NCI-H1092 treated with DMSO at 0.1 percent for 48 hours (cell line): ENCODE measurements at places on chromosomes 12 and 14.

- DNase-seq = no peak
Observed at GRCh38 chr12:67193704-67194103, 75.5 kb upstream of the CAND1 start.

- DNase-seq = no peak
Observed at GRCh38 chr12:120690978-120691377, 4.0 kb downstream of the MLEC start.

- DNase-seq = no peak
Observed at GRCh38 chr12:11743423-11744409, 94.2 kb downstream of the ETV6 start.

DNA sequence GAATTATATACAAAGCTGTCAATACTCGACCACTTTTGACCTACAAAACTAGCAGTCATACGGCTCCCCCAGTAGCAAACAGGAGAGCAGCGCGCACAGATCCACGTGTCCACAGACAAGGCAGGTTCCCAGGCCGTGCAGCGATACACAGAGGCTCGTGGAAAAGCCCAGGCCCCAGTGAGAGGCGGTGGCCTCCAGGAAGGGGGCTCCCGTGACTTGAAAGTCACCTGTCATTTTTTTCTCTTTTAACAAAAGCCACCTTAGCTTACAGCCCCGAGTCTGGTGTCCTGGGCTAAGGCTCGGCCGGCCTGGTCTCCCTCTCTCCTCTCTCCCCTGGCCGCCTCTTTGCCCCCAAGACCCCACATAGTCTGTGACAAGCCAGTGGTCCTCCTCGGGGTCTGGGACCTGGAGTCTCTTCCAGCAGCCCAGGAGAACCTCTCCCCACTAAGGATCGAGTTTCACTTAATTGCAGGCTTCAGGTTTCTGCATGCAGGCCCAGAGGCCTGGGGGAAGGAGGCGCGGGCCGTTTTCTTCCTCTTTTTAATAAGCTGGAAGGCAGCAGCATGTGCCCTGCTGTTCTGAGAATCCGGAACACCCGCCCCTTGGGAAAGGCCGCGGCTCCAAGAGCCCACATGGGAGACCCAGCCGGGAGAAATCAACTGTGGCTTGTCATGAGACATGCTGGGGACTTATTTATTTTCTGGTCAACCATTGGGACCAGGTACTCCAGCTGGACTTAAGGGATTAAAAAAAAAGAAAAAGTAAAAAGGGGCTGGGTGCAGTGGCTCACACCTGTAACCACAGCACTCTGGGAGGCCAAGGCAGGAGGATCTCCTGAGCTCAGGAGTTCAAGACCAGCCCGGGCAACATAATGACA, 15.9 kb downstream of the NCOR2 start:
- peak; percentile 47 for DNase-seq

- DNase-seq = no peak
Observed at GRCh38 chr12:13339538-13339937, 143.0 kb downstream of the EMP1 start.
